ENCODE measurements at places on chromosomes 7 and 10.

GRCh38 chr10:86600296-86600695 is 54.1 kb upstream of the OPN4 start:
- no peak overlapping the region for H3K27ac ChIP-seq
- H3K36me3 ChIP-seq: no peaks in the 10 kb centered on the region
- no peaks in the 10 kb centered on the region for H3K4me1 ChIP-seq

DNA sequence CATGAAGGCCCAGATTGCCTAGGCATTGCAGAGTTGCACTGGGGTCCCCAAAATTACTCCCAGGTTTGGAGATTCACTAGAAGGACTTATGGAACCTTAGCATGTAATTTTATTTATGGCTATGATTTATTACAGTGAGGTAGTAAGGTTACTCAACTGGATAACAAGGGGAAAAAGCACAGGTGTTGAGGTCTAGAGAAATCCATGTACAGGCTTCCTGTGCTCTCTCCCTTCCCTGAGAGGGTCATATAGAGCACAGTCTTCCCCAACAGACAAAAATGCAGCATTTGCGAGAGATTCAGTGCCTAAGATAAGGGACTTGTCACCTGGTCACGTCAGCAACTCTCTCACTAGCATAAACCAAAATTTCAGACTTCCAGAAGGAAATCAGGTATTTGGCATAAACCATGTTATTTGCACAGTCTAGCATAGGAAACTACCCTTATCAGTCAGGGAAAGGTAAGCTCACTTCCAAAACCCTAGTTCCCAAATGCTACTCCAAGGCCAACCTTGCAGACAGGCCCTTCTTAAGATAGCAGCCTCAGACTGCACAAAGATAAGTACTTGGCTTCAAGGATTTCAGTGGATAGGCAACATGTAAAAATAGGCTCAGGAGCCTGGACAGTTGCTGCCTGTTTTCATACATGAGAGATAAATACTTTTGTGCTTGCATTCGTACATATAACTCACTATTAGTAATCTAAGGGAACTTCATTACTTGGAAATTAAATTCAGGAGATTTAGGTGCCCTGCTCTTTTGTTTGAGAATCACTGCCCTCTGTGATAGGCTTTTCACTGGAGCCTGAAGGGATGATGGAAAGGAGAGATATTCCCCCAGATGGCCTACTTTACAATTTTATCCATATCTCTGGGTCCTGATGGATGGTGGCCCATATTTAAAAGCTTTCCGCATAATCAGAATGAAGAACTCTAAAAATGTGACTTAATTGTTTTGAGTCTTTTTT is 378.4 kb upstream of the LRGUK start:
- no peaks in the 10 kb centered on the region for H3K36me3 ChIP-seq
- no peak overlapping the region for H3K27ac ChIP-seq
- H3K4me1 ChIP-seq: no peaks in the 10 kb centered on the region

DNA sequence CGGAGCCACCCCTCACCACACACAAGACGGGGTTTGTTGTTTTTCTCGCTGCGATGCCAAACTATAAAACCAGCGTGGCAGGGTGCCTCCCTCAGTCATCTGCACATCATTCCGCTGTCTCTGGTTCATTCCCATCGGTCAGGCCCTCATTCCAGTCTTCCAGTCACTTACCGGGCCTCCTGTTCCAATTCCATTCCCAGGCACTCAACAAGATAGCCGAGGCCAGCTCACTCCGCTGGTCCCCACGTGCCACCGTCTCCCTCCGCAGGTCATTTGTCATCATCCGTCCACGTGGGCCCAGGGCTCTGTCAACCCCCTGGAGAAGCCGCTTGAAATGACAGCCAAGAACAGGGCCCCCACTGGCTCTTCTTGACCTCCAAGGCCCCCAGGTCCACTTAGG is 6.1 kb upstream of the TMEM184A start:
- no peaks in the 10 kb centered on the region for H3K27me3 ChIP-seq
- no peak for DNase-seq
- H3K36me3 ChIP-seq: no peaks in the 10 kb centered on the region
- no peak overlapping the region for H3K4me3 ChIP-seq
- no peaks in the 10 kb centered on the region for H3K4me1 ChIP-seq

GRCh38 chr10:84825330-84825729 is 496.9 kb downstream of the CCSER2 start:
- no peak overlapping the region for H3K27ac ChIP-seq
- H3K4me3 ChIP-seq: no peak overlapping the region
- H3K4me1 ChIP-seq: no peaks in the 10 kb centered on the region
- H3K36me3 ChIP-seq: no peaks in the 10 kb centered on the region
- no peaks in the 10 kb centered on the region for H3K27me3 ChIP-seq

DNA sequence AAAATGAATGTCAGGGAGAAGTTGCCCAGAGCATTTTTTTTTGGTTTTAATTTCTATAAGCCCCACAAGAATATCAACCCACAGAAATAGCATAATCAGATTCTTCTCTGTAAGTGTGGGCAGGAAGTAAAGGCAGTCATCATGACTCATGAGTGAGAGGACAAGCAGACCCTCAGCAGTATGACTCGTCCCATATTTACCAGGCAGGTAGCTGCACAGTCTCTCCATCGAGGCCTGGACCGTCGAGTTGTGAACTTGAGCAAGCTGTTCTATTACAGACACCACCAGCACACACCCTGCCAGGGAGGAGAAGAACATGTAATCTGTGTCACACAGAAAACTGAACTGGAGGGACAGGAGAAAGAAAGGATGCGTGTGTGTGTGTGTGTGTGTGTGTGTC is 37.8 kb downstream of the AOAH start:
- H3K27me3 ChIP-seq: no peaks in the 10 kb centered on the region
- no peak overlapping the region for H3K27ac ChIP-seq
- no peak for DNase-seq
- no peaks in the 10 kb centered on the region for H3K4me1 ChIP-seq
- no peaks in the 10 kb centered on the region for H3K36me3 ChIP-seq

DNA sequence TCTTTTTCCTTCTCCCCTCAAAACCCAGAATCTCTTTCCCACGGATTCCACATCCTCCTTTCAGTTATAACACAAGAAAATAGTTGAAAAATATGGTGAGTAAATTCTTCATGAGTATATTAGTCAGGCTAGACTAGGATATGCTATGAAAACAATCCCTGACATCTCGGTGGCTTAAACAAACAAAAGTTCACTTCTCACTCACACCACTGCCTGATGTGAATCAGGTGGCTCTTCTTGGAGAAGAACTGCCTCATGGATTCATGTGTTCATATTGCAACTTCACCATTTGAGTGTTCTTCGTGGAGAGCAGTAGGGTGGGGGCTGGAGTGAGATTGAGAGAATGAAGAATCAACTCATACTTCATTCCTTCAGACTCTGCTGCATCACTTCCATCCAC is 204.1 kb downstream of the PHF14 start:
- no peak overlapping the region for H3K4me3 ChIP-seq
- no peaks in the 10 kb centered on the region for H3K4me1 ChIP-seq
- H3K36me3 ChIP-seq: no peaks in the 10 kb centered on the region
- no peak for DNase-seq
- H3K27me3 ChIP-seq: no peaks in the 10 kb centered on the region

DNA sequence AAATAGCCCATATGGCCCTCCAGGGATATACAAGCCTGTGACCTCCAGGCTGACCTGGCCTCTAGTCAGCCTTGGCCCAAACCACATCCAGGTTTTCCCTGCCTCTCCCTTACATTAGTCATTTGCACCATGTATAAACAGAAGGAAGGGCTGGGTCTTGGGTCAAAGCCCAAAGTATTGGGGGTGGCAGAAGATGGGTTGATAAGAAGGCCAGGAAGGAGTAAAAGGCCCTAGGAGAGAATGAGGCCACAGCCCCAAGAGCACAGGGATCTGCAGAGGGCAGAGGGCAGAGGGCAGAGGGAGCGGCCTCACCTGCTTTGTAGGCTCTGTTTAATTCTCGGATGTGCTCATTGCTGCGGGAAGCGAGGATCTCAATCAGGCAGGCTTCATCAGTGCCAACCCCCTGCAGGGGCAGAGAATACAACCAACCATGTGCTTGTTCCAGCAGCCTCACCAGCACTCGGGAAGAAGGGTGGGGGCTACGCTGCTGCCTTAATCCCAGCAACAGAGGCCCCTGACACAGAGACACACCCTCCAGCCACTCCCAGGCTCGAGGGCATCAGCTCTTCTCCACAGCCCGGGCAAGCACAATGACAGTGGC is 31.3 kb downstream of the PLAC9 start:
- no peaks in the 10 kb centered on the region for H3K4me1 ChIP-seq
- no peak for DNase-seq
- H3K4me3 ChIP-seq: no peak overlapping the region
- no peak overlapping the region for H3K27ac ChIP-seq
- H3K36me3 ChIP-seq: peaks cover 89% of the 10 kb centered on the region
- H3K27me3 ChIP-seq: no peaks in the 10 kb centered on the region
